ENCODE measurements at places on chromosomes 2 and 18. TPM values are rescaled to one million over a fixed set of nuclear protein-coding genes. Genes with fewer than 3 reads are reported as not detected.

Gene REG1B
- total RNA-seq: not detected

Gene ANKRD30B
- total RNA-seq: not detected

Gene SERPINB11
- not detected for total RNA-seq

Gene IL37
- total RNA-seq: not detected

Gene ACVR1
- 43.5 TPM for total RNA-seq

Gene SERPINB3
- total RNA-seq: not detected

Gene FKBP7
- 116 TPM for total RNA-seq

Gene POMC
- total RNA-seq: 1.0 TPM

Gene CTAGE1
- total RNA-seq: not detected

Gene RAMP1
- 0.23 TPM for total RNA-seq

Gene CRYGD
- total RNA-seq: not detected

Gene DPP10
- total RNA-seq: 0.74 TPM

Gene GALNT13
- 2.7 TPM for total RNA-seq

Gene CPO
- not detected for total RNA-seq

Gene PSTPIP2
- 16.7 TPM for total RNA-seq

Gene ALPG
- not detected for total RNA-seq

Gene ERICH2
- 0.30 TPM for total RNA-seq

Gene AQP12B
- total RNA-seq: not detected

Gene AQP12A
- not detected for total RNA-seq

Gene CHRNG
- not detected for total RNA-seq

Gene SDC1
- 77.2 TPM for total RNA-seq

Gene REG3G
- not detected for total RNA-seq

Gene SOCS6
- total RNA-seq: 43.4 TPM

Gene NT5DC4
- not detected for total RNA-seq
